HCEC 1CT (cell line): ENCODE measurements at places on chromosomes 2 and 18.

GRCh38 chr2:59425247-59425646 is 1128.2 kb downstream of the BCL11A start:
- no peak for DNase-seq

DNA sequence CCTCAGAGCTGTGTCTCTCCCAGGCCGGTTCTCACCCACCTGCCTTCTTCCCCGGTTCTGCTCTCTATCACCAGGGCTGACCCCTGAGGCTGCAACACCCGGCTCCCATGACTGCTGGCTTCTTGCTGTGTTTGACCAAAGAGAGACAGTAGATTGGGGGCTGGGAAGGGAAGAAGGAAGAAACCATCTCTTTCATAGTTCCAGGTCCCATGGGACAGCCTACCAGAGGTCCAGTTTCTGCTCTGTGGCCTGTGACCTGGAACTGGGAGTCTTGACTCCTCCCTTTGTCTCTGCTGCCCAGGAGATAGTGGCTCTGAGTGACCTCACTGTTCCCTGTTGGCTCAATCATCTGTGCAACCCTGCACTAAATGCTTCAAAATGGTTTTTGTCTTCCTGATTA is 38.1 kb downstream of the ALPK2 start:
- DNase-seq: no peak

- DNase-seq: peak; percentile 1
Measured at GRCh38 chr2:178674122-178674521, 133.1 kb downstream of the TTN start.

DNA sequence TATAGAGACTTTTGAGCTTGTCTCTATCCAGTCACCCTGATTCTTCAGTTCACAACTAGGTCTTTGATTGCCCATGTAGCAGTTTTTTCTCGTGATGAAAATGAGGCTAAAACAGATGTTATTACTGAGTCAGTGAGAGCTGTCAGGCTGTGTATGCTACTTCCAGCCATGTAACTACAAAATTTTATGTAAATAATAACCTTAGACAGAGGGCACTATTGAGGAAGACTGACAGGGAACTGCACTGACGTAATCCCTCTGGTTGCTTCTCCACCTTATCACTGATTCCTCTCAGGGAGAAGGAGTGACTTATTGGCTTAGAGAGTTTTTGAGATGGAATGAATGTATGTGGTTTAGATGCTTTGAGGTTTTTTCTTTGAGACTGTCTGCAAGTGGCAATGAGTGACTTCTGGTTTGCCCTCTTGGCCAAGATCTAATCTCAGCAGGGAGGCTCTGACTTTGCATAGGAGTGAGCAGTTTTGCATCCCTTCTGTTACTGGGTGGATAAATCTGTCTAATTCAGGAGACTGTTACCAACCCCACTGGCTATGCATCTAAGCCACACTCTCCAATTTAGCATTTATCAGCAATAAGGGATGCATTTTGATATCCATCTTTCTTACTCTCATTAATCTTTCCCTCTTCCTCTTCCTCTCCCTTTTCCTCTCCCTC is 555.2 kb upstream of the FANCL start:
- no peak for DNase-seq

DNA sequence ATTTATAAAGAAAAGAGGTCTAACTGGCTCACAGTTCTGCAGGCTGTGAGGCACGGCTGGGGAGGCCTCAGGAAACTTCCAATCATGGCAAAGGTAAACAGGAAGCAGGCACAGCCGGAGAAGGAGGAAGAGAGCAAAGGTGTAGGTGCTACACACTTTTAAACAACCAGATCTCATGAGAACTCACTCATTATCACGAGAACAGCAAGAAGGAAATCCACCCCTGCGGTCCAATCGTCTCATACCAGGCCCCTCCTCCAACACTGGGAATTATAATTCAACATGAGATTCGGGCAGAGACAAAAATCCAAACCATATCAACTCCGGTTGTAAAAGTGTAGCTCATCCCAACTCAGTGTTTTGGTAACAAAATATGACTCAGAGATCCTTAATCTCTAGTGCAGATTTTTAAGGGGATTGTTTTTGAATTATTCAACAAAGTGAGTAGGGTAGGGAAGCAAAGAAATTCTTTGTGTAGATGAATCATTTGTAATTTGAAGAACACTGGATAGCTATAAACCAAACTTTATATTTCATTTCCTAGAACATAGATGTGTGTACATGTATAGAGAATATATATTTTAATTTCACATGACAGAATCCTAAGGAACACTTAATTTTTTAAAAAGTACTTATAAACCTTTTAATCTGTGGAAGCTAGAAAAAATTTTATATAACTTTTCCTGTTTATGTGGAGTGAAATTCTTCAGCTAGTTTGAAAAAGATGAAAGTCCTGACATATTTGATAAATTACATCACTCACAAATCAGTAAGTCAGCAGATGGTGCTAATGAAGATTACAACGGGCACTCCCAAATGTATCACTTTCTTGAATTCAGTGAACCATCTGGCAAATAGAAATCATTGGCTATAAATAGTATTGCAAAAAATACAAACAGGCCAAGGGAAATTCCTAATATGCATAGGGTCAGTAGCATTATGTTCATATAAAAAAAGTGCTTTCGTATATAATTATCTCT is 130.1 kb downstream of the OLA1 start:
- DNase-seq: peak; percentile 94

DNA sequence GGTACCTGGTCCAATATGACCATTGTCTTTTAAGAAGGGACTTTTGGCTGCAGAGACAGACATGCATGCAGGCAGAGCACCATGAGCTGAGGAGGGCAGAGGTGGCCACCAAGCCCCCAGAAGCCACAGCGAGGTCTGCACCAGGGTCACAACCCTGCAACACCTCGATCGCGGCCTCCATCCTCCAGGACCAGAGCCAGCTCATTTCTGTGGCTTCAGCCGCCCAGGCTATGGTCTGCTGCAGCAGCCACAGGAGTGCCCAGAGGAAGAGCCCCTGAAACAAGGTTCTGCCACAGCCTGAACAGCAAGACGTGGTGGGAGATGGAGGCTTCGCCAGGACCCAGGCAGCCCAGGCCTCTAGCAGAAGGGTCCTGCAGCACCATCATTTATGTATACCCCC is 53.9 kb downstream of the ANKMY1 start:
- DNase-seq: no peak

GRCh38 chr2:216799873-216800431 is 59.9 kb downstream of the TNP1 start:
- DNase-seq: no peak

GRCh38 chr2:154686162-154686561 is 12.3 kb upstream of the KCNJ3 start:
- no peak for DNase-seq

- DNase-seq: no peak
Measured at GRCh38 chr18:28522236-28522635, 345.3 kb upstream of the CDH2 start.

GRCh38 chr2:8489751-8490150 is 192.1 kb upstream of the ID2 start:
- DNase-seq: no peak

DNA sequence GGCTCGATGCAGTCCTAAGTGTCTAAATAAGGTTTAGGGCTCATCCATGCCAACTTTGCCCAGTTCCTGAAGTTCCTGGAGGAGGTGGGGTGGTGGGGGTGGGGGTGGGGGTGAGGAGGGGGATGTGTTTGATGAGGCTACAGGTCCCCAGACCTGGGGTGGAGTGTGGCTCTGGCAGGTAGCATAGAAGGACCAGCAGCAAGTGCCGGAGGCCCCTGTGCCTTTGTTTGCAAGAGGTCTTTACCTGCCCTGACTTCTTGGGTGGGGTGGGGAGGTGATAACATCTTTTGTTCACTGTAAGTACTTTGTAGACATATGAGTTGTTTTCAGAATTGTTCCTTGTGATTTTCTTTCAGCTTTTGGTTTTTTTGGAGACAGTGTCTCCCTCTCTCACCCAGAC is 10.0 kb downstream of the SH3BP4 start:
- DNase-seq: no peak

- no peak for DNase-seq
Measured at GRCh38 chr2:179991344-179991743, 15.8 kb downstream of the CWC22 start.

DNA sequence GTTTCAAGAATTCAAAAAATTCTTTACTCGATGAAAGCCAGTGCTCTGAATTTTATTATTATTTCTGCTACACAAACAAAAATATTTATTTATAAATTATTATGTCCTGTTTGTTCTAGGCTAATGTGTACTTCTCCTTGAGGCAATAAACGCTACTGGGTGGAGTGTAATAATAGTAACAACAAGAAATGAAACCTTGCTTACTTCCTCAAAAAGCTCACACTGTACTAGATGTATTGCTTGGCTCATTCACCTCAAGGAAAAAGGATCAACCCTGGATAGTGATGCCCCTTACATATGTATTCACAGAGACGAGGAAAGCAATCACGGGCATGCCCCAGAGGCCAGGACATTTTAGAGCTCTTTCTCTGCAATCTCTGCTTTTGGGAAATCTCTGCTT is 685.6 kb upstream of the NXPH2 start:
- no peak for DNase-seq

DNA sequence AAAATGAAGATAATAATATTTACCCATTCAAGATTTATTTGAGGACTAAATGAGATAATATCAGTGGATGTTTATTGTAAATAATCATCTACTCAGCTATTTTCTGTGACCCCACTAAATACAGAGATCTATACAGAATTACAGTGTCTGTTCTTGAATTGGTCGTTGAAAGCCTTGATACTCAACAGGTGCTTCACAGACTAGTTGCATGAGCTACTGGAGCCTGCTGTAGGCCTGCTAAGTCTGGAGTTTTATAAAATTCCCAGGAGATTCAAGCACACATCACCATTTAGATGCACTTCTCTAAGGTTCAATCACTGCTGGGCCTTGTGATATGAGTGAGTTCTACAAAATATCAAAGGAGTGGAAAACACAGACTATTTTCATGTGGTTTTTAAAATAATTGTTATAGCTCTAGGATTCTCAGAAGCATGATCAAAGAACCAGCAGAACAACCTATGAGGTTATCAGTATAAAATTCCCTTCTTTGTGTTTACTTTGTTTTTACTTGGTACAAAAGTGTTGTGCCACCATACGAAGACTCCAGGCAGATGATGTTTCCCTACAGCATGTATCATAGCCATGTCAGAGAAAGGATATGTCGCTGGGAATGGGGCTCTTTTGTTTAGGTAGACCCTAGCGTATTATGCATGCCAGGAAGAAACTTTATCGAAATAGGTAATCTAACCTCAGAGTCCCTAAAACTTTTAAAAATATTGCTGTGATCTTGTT is 7.1 kb downstream of the SULT1C4 start:
- no peak for DNase-seq

DNA sequence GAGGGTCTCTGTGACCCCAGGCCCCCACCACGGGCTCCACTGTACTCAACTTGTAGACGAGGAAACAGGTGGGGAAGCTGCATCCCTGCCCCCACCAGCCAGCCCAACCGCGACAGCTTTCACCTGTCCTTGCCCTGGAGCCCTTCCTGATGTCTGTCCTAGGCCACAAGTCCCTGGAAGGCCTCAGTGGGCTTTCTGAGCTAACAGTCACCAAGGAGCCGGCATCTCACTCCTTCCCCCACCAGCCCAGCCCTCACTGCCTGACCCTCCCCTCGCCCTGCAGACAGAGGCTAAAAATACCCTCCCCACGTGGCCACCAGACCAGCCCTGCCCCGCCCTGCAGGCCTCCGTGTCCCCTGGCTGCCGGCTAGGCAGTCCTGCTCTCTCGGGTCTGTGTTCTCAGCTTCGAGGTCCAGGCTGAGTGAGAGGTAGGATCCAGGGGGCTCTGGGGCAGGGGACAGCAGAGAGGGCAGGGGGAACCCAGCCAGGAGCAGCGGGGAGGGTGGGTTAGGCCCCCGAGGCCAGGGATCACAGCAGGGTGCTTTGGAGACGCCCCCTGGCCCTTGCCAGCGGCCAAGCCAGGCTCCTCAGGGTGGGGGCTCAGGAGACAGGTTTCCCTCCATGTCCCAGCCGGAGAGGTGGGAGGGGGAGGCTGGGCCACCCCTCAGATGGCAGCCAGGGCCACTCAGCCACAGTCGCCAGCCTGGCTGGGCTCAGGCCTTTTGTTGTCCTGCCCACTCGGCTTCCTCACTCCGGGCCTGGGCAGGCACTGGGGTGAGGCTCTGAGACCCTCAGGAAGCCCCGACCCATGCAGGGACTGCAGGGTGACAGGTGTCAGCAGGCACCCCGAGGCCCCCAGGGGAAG is at the start of gene KLHL30:
KLHL30 (plus strand) TSS at position 338 of the 865 bp plus-strand sequence. CDS start 2,087 bp downstream, outside the sequence.
- DNase-seq: no peak

DNA sequence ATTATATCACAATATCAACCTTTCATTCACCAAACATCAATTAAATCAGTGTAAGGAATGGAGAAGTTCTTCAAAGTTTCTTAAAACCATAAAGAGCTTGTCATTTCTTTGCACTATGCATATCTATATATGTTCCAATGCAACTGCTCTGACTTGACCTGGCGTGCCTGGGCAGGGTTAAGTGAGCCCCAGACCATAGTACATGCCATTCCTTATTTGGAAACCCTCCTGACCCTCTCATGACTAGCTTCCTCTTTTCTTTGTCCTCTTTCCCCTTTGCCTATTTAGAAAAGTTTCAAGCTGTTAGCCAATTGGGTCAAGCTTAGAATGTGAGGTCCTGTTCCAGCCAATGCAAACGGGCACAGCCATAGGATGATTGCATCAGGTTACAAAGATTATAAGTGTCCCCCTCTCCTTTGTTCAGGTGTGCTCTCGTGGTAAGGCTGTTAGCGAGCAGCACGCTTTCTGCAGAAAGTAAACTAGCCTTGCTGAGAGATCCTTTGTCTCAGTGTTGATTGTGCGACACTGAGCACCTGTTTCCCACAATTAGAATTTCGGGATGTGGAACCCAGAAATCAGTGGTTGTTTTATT is 78.2 kb upstream of the UXS1 start:
- DNase-seq: no peak

GRCh38 chr18:49399003-49399402 is 61.4 kb downstream of the DYM start:
- DNase-seq: peak; percentile 6

GRCh38 chr2:20551260-20551944 is 99.5 kb downstream of the HS1BP3 start:
- DNase-seq: no peak

DNA sequence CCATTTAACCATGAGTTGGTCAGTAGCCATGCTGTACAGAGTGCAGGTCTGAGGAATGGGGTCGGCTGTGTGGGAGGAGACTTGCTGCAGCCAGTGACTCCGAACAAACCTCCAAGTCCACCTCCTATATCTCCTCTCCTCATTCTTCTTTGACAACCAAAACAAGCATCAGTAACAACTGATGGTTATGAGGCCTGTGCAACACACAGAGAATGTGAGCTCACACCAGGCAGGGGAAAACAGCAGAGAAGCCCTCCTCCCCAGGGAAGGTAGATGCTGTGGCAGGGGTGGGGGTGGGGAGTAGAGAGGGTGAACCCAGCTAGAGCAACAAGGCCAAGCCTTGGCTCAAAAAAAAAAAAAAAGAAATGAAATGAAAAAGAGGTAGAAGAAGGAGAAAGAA is 12.3 kb upstream of the CNGA3 start:
- DNase-seq: no peak
